ENCODE measurements at places on chromosomes 5 and 9.

GRCh38 chr9:14747111-14747510, 24.6 kb upstream of the CER1 start:
- no peak for DNase-seq

DNA sequence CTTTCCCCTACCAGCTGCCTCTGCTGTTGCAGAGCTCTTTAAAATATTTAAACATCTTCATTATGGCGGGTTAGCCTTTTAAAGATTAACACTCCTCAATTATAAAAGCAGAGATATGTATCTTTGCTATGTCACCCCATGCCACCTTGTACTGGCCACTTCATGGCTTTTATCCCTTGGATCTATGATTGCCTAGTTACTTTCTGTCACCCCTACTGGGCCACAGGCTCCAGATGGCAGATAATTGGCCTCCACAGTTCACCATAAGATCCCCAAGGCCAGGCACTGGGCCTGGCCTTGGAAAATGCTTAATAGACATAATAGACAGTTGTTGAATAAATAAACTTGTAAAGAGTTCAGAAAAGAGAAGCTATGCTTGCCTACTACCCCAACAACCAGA, 142.0 kb upstream of the SHB start:
- DNase-seq, result no peak

DNA sequence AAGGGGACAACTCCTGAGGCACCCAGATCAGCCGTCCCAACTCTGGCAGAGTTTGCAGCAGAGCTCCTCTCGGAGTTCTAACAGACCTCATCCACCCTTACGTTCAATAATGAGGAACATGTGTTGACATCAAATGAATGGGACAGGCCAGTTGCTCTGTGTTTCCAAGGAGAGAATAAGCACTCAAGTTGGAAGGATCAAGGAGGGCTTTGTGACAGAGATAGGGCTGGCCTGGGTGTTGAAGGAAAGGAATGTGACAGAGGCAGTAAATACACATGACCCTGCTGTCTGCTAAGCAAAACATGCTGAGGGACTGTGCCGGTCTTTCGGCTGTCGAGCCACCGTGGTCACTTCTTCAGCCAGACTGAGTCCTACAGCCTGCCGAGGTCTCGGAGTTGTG, 48.2 kb downstream of the GPR107 start:
- DNase-seq, result no peak

GRCh38 chr9:89922099-89922498, 317.3 kb downstream of the GADD45G start:
- DNase-seq, result no peak

- DNase-seq, result no peak
Observed at GRCh38 chr5:31186672-31187267, 6.7 kb upstream of the CDH6 start.

DNA sequence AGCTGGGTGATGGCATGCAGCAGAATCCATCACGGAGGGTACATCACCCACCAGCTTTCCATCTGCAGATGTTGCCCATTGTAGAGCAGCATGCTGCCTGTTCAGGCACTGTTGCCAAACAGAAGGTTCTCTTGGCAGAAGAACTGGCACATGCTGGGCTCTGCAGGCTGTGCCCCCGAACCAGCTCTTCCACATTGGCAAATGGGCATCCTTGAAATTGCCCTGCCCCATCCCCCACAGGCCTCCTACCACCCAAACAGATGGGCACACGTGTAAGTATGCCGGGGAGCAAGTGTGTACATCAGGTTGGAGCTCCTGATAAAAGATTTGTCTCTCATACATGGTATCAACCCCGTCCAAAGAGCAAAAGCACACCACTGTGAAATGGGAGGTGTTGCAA, 220.3 kb upstream of the TAS2R1 start:
- DNase-seq, result no peak

GRCh38 chr5:169629847-169630548, 7.1 kb upstream of the DOCK2 start:
- no peak for DNase-seq

- no peak for DNase-seq
Observed at GRCh38 chr9:121774715-121775613, 123.5 kb downstream of the DAB2IP start.

GRCh38 chr5:154397652-154398406, 48.0 kb upstream of the SAP30L start:
- DNase-seq, result no peak

DNA sequence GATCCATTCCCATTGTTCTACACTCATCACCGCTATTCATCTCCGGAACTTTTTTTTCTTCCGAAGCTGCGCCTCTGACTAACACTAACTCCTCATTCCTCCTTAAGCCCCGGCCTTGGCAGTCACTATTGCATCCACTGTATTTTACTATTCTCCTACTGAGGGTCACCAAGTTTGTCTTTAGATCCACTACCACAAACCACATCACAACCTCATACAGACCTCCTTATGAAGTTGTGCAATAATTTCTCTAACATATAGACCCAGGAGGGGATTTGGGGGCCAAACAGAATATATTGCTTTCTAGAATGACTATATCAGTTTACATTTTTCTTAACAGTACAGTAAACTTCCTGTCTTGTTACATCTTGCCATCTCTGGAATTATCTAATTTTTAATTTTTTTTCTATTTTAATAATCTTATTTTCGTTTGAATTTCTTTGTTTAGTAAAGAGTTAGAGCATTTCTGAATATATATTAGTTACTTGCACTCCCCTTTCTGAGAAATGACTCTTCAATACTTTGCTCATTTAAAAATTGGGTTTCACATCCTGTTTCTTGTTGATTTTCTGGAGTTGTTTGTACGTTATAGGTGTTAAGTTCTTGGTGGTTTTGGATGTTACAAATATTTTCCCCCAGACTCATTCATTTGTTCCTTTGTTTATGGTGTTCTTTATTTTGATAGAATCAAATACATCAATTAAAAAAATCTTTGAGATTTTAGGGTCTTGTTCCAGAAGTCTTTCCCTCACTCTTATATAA, 37.1 kb downstream of the DMRT2 start:
- DNase-seq, result no peak

DNA sequence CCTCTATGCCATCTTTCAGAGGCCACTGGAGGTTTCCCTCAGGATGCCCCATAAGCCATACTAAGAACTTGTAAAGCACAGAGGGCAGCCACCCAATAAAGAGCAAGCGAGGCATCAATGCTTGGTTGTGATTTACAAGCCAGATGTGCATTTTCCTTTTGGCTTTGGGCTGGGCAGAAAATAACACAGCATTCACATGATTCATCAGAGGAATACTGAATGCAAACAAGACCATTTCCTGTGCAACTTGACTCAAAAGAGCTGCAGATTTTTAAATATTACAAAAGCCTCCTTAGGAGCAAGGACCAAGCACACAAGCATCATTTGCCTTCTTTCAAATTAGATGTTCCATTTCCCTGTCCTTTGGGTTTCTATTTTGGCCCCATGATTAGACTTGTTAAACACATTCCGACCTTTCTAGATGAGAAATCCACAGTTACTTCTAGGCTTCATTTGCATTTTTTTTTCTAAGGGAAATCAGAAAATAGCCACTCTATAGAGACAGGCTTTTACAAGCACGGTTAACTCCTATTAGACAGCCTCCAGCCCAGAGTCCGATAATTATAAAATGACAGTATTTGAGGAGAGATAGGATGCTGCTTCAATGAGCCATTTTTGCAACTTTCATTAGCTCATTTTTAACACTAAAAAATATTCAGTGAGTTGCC, 207.8 kb downstream of the SEMA5A start:
- DNase-seq, result no peak

- DNase-seq, result no peak
Observed at GRCh38 chr9:11097020-11097419, 484.2 kb upstream of the PTPRD start.

DNA sequence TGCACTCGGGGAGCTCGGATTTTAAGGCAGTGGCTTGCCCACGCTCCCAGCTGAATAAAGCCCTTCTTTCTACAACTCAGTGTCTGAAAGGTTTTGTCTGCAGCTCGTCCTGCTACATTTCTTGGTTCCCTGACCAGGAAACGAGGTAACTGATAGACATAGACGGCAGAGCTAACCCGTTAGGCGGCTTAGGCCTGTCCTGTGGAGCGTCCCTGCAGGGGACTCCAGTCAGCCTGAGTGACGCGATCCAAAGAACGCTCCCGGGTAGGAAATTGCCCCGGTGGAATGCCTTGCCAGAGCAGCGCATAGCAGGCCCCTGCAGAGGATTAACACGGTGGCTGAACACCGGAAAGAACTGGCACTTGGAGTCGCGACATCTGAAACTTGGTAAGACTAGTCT, 1.8 kb upstream of the SELENOP start:
- DNase-seq, result peak; percentile 55

DNA sequence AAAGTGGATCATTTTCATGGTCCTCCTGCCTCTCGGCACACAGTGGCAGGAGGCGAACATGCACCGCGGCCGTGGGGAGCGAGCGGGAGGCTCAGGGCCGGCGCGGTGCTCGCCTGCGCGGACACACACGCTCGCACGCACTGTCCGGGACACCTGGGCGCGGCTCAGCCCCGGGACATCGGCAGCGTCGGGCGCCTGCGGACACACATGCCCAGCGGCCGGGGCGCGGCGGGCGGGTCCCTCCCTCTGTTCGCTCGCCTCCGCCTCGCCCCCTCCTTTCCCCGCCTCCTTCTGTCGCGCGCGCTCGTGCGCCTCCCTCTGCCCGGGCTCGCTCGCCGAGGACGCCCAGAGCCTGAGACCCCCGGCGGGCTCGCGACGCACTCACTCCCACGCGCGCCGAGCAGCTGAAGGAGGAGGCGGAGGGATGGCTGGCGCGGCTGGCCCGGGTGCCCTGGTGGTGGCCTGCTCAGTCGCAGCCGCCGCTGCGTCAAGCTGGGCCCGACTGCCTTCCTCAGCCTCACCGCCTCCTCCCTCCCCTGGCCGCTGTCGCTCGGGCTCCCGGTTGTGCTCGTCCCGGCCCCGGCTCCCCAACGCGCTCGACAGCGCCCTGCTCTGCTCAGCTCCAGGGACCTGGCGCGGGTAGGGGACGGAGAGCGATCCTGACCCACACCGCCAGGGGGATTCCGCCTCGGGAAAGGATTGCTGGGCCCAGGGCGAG, at the start of gene FRMD3:
Gene FRMD3 (minus strand): TSS at position 230 of the 718 bp plus-strand sequence. CDS start 170 bp downstream, at position 60.
- no peak for DNase-seq

DNA sequence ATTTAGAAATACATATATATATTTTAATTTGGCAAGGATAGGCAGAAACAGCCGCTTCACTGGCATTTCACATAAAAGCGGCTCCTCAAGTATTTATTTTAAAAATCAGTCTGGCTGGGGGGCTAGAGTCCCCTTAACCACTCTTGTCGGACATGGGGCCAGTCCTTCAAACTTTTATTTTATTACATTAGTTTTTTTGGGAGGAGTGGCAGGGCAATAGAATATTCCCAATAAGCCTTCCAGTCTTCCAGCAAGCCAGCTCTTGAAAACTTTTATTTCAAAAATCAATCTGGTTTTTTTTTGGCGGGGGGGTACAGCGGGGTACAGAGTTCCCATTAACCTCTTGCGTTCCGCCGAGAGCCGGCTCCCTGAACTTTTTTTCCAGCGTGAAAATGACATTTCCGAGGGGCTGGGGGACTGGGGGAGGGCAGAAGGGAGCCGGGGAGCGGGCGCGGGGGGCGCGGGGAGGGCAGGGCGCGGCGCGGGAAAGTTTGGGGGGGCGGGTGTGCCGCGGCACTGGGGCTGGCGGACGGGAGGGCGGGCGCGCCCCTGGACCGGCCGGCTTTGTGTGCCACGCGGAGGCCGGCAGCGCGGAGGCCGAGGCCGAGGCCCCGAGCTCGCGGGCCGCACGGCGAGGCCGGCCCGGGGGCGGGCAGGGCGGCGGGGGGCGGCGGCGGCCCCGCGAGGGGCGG, 504 bp upstream of the ZNF618 start:
- no peak for DNase-seq

DNA sequence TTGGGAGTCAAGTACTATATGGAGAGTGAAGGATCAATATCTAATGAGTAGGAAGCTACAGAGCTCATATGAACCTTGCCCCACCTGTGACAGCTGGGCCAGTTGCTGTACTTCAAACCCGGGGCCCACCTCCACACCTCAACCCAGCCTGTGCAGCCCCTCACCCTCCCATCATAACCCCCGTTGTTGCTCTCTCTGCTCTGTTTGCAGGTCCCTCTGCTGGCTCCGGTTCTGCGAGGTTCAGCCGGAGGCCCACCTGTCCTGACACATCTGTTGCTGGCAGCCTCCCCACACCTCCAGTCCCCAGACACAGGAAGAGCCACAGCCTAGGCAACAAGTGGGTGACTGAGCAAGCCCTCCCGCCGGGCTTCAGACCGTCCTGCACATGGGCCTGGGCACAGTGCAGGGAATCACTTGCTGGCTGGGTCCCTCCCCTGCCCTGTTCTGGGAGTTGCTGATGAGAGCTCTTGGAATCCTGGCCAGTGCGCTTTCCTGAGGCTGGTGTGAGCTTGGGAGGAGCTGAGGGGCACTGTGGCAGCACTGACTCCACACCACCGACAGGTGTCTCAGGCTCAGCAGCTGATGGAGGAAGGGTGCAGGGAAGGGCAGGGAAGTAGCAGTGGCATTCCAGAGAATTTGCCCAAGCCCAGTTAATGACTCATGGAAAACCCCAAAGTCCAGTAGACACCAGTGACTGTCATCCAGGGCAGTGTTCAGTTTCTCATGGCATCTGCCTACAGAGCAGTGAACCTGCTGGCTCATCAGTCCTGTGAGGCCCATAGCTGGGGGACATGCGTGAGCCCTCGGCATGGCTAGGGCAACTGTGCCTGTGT, 69.5 kb upstream of the GARNL3 start:
- no peak for DNase-seq

DNA sequence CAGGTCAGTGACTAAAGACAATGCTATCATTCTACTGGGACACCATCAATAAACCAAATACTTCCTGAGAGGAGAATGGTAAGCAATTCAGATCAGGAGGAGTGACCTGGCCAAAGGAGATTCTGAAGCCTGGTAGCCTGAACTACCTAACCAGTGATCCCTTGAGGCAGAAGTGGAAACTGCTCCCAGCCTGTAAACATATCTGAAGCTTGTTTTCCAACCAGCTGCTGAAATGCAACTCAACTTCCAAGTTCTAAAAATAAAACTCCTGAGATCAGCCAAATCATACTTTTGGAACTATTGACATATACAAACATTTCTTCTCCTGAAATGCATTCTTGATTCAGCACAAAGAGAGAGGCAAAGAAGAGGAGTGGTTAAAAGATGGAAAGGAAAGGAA, 204.1 kb downstream of the EBF1 start:
- DNase-seq, result no peak

- no peak for DNase-seq
Observed at GRCh38 chr5:2047341-2047927, 164.7 kb upstream of the IRX4 start.

- DNase-seq, result no peak
Observed at GRCh38 chr9:129567842-129568559, 52.9 kb downstream of the C9orf50 start.

DNA sequence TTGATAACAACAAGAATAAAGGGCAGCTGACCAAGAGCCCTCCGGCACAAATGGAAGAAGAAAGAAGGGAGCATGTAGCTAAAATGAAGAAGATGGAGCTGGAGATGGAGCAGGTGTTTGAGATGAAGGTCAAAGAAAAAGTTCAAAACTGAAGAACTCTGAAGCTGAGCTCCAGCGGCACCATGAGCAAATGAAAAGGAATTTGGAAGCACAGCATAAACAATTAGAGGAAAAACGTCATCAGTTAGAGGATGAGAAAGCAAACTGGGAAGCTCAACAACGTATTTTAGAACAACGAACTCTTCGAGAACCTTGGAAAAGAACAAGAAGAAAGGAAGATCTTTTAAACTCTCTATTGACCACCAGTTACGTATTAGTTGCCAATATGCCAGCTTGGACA, 100.9 kb downstream of the GABBR2 start:
- DNase-seq, result no peak

- DNase-seq, result no peak
Observed at GRCh38 chr5:4584982-4585381, 555.1 kb upstream of the ADAMTS16 start.

Measured in iPS DF 6.9 (cell line).